Activated CD8-positive, alpha-beta memory T cell treated with anti-CD3 and anti-CD28 coated beads for 24 hours (primary cell): ENCODE measurements at places on chromosomes 3 and 15.

DNA sequence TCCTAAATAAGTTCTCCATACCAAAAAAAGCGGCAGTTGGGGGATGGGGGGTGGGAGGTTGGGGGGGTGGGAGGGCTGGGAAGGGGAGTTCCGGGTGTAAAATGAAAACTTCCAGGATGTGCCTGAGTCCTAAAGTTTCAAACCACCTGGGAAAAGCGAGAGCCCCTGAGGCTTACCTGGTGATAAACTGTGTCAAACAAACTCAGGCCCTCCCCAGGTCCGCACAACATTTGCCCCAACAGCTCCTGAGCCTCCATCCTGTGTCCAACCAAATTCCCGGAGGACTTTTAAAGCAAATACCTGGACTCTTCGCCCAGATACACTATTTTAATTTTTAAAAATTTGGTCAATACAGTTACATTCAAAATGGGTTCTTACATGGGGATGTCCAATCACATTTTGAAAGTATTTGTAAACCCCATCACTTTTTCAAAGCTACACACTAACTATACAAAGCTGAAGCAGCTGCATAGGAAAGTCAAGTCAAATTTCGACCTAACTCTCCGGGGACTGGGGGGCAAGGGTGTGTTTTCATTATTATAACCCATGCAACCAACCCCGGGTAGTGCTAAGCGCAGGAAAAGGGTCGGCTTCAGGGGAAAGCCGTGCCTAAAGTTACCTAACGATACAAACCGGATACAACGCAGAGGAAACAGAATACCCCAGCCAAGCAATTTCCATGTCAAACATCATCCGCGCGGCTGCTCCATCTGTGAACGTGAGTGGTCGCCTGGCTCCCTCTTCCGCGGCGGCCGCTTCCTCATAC lies 685 bp upstream of the FOXB1 start:
- DNase-seq = peak; percentile 66

- DNase-seq = no peak
Measured at GRCh38 chr3:27746838-27747237, 24.7 kb upstream of the EOMES start.

- no peak for DNase-seq
Measured at GRCh38 chr3:47874913-47875312, 72.0 kb downstream of the DHX30 start.

- DNase-seq = no peak
Measured at GRCh38 chr3:121111914-121112612, 204.1 kb downstream of the STXBP5L start.

DNA sequence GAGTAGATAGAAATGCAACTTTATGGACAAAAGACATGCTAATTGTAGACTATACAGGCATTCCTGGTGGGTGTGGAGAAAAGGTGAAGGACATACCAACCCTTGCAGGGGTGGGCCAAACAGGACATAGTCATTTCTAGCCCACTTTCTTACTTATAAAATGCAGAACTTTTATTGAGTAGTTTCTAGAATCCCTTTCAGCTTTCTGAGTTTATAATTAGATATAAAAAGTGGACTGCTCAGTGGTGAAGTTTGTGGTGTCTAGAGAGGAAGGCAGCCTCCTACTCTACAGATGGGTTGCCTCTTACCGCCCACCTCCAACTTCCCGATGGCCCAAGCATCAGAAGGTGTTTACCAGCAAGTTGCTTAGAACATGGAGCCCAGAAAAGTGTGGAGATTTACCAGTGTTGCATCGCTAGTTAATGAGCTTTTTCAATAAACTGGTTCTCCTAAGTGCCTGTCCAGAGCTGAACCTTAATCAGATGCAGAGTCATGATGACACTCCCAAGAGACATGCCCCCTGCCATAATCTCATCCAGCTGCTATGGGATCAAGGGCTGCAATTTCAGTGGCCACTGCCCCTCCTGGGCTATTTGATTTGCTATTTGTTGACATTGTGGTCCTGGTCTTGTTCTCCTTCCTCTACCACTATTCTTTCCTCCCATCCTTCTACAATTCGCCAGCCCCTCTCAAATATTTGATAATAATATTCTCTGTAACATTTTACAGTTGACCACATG lies 77.5 kb upstream of the STRIT1 start:
- no peak for DNase-seq

DNA sequence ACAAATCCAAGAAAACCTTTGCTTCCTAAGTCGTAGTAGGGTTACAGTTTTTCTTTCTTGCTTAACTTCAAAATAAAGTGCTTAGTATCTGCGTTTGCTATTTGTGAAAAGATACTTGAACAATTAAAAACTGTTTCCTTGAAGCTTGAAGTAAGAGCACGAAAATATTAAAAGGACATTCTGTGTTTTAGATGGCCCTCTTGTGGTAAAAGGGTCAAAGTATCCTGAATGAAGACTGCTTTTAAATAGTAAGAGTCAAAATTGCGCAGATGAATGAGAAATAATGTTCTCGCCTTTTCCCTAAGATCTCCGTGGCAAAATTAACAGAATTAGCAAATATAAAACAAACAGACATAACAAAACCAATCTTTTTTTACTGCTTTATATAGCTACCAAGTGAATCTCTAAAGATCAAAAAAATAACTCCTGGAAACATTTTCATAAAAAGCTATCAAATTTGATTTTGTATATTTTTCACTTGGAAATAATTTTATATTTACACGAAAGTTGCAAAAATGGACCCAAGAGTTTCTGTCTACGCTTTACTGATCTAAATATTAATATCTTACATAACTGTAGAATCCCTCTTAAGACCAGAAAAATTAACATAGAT lies 175.4 kb downstream of the MBNL1 start:
- DNase-seq = no peak

DNA sequence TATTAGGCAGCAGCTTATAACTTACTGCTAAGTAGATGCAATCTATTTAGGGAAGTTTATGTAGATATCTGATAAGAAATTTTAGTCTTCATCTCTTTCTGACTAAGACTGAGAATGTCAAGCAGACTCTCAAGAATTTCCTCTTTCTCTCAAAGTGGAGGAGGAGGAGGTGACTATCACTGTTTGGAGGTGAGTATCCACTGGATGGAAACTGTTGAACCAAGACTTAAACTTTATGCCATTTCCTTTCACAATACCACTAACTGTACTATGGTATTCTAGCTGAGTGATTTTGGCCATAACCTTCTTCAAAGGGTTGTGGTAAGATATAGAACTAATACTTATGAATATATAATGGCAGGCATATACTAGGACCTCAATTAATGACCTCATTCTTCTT lies 64.6 kb downstream of the TPRG1 start:
- no peak for DNase-seq

DNA sequence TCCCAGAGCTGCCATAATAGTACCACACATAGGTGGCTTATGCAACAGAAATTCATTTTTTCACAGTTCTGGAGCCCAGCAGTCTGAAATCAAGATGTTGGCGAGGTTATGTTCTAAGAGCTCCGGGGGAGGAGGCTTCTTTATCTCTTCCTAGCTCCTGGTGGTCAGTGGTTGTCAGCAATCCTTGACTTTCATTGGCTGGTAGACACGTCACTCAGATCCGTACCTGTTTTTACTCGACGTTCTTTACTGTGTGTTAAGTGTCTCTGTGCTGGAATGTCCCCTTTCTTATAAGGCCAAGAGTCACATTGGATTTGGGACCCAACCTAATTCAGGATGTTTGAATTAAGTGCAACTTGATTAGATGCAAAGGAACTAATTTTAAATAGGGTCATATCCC lies 218.5 kb upstream of the CNTN3 start:
- no peak for DNase-seq

DNA sequence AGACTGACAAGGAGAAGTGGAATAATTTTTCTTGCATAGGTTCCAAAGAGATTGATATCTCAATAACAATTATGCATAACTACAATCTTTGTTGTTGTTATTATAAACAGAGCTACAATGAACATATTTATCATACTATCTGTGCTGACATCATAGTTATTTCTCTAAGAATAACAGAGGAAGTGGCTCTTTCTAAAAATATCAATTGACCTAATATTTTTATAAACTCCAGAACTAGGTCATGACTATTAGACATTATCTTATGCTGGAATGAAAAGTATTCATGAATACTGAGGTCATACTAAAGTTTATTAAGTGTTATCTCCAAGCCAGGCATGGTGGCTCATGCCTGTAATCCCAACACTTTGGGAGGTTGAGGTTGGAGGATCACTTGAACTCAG lies 114.1 kb downstream of the DCLK3 start:
- no peak for DNase-seq

- DNase-seq = no peak
Measured at GRCh38 chr15:69088300-69088965, 72.0 kb upstream of the GLCE start.

DNA sequence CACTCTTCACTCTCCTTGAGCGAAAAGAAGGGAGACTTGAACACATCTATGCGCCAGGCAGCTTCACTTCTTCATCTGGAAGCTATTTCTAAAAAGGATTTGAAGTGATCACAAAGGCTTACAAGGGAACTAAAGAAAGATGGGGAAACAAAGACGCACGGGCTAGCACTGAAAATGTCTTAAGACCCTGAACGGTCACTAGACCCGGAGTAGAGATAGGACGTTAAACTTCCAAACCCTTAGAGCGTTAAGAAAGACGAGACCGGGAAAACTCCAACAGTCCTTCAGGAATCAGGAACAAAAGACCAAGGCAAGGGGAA lies 47.5 kb upstream of the EPHB3 start:
- no peak for DNase-seq

GRCh38 chr15:25677719-25678499 lies 185.2 kb downstream of the ATP10A start:
- no peak for DNase-seq

DNA sequence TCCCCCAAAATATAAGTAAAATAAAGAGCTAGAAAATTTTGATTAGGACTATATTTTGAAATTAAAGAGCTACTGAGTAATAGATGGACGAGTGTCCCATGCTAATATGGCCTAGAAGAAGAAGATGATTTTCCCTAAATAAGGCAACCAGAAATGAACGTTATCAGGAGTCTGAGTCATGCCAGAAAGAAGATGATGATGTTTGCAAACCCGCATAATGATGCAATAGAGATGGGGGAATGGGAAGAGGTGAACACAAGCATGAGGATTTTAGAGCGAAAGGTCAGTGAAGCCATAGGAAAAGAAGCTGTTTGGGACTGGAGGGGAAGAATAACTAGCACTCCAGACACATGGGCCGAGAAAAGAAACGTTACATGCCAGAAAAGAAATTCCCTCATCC lies 71.7 kb downstream of the FGF12 start:
- DNase-seq = no peak

DNA sequence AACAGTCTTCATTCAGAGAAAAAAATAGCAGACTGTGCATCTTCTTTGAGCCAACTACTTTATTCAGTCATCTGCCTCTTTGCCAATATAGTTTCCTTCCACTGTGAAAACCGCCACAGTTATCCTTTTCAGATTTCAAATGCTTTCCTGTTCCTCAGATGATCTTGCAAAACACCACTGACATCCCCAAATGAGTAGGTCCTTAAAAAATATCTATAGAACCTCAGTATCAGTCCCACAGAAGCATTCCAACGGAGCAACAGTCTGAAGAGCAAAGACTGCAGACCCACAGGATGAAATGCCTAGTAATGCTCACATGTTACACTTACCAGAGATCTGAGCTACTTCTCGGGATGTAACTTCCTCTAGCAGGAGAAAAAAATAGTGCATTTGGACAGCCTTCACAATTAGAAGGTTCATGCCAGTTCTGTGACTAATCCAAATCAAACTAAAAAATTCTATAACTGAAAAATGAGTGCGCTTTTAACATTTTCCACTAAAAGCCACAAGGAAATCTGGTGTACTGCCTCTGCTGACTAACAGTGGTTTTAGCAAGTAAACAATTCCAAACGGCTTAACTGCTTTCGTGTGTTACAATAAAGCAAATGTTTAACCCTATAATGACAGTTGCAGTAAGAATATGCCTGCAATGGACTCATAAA lies at the start of gene ANKRD28:
ANKRD28 (minus strand) TSS at position 338 of the 662 bp plus-strand sequence. CDS start 1,458 bp downstream, outside the sequence.
- DNase-seq = no peak

- DNase-seq = no peak
Measured at GRCh38 chr3:158330870-158331269, 221.0 kb downstream of the RSRC1 start.

- no peak for DNase-seq
Measured at GRCh38 chr3:94234177-94234788, 171.4 kb downstream of the NSUN3 start.

GRCh38 chr3:132326251-132326650 lies 9.0 kb downstream of the ACP3 start:
- DNase-seq = no peak

- peak; percentile 67 for DNase-seq
Measured at GRCh38 chr3:4888913-4889846, 90.1 kb upstream of the BHLHE40 start.

DNA sequence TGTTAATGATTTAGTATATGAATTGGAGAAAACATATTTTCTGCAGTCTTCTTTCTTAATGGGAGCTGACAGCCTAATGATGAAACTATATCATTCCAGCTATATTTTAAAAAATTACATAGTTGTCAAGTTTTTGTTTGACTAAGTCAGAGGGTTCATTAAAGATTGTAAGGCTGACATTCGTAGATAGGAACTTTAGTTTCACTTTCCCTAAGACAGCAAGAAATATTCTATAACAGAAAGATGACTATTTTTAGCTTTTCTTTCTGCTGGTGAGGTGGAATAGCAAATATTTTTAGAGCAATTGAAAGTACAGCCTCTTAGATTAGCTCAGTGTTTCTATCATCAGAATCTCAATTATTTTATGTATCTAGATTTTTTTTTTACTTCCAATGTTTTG lies 60.2 kb downstream of the PIAS1 start:
- DNase-seq = no peak

- no peak for DNase-seq
Measured at GRCh38 chr15:83784975-83785374, 131.1 kb downstream of the ADAMTSL3 start.

DNA sequence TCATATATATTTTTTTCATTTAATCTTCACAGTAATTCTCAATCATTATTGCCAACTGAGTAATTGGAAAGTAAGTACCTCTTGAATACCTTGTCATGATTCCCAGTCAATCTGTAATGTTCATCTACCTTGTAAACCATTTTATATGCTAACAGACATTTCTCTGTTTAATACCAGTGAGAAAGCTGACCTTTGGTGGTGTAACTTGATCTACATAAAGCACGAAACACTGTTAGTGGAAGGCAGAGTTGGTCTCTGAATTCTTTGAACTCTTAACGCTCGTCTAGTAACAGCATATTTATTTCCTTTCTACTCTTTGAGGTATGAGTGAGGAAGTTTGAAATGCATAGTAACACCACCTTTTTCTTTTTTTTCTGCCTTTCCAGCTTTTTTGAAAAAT lies 59.5 kb downstream of the SLC25A26 start:
- no peak for DNase-seq

- no peak for DNase-seq
Measured at GRCh38 chr15:84855136-84855535, 29.3 kb upstream of the SLC28A1 start.

DNA sequence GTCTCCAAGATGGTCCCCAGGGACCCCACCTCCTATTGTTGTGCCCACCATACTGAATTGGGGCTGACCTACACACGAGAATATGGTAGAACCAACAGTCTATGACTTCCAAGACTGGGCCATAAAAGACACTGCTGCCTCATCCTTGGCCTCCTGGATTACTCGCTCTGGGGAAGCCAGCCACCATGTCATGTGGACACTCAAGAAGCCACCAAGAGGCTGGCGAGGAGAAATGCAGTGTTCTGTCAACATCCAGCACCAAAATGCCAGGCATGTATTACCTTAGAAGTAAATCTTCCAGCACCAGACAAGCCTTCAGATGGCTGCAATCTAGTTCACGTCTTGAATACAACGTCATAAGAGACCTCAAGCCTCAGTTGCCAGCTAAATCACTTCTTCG lies 17.1 kb upstream of the TPM1 start:
- DNase-seq = no peak
